ENCODE measurements at places on chromosomes 5 and 9. TPM values are rescaled to one million over a fixed set of nuclear protein-coding genes. Genes with fewer than 3 reads are reported as not detected.

Gene CARD6
- total RNA-seq: 6.0 TPM

Gene FANCG
- 11.9 TPM for total RNA-seq

DNA sequence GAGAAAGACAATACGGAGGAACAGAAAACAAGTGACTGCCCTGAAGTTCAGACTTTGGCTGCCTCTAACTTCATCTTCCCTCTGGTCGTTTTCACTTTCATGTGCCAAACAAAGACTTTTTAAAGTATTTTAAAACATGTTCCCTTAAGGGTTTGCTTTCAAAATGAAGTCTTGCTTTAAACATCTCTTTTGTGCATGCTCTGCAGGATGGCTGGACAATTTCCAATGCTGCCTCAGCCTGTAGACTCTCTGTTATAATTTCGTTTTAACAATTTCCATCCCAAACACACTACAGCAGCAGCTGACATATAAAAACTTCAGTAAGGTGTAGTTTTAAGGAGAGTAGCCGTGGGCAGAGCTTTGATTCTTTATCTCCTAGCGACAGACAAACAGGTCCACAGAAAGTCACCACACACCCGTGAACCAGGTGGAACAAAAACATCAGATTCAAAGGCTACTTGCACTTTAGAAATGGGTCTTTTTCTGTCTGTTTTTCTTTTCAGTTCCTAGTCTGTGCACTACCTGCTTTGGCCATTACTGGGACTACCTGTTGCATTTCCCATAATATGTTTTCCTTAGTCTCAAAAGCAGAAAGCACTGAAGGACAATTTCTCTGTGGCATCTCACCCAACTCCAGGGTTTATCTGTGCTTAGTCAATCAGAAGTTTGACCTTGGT lies 308.9 kb downstream of the DTWD2 start:
- DNase-seq: no peak
- no peaks in the 10 kb centered on the region for H3K4me1 ChIP-seq
- no peak overlapping the region for H3K4me3 ChIP-seq
- H3K27ac ChIP-seq: no peak overlapping the region
- H3K27me3 ChIP-seq: no peaks in the 10 kb centered on the region

DNA sequence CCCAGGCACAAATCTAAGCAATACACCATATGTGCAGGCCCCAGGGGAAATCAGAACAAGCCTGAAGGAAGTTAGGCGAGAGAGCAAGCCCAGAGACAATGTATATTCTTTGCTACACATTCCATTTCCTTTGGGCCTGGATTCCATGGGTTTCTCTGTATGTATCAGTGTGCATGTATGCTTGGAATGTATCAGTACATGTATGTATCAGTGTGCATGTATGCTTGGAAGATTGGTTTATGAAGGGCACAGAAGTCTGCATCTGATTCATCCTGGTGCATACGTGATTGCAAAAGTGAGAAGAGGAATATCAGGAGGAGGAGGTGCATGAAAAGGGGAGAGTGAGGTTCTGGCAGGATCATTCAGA lies 232.6 kb upstream of the ANKRD55 start:
- H3K27me3 ChIP-seq: no peaks in the 10 kb centered on the region
- H3K27ac ChIP-seq: no peak overlapping the region
- H3K4me3 ChIP-seq: no peak overlapping the region

DNA sequence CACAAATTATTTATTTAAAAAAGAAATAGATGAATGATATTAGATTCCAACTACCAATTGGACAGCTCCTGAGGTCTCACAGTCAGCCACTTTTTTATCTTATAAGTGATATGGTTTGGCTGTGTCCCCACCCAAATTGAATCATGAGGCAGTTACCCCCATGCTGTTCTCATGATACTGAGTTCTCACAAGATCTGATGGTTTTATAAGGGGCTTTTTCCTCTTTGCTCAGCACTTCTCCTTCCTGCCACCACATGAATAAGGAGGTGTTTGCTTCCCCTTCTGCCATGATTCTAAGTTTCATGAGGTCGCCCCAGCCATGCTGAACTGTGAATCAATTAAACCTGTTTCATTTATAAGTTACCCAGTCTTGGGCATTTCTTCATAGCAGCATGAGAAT lies 12.9 kb downstream of the NLN start:
- no peak overlapping the region for H3K4me3 ChIP-seq
- no peak for DNase-seq
- no peaks in the 10 kb centered on the region for H3K36me3 ChIP-seq
- H3K4me1 ChIP-seq: no peaks in the 10 kb centered on the region
- no peak overlapping the region for H3K27ac ChIP-seq

GRCh38 chr9:35605351-35606137 lies 482 bp downstream of the TESK1 start:
- peaks cover 8% of the 10 kb centered on the region for H3K4me1 ChIP-seq
- H3K4me3 ChIP-seq: peak overlapping the region; percentile 75
- no peaks in the 10 kb centered on the region for H3K36me3 ChIP-seq
- no peaks in the 10 kb centered on the region for H3K27me3 ChIP-seq
- peak overlapping the region; percentile 81 for H3K27ac ChIP-seq
- DNase-seq: no peak

Gene SET
- 291 TPM for total RNA-seq

Gene HSD17B3
- 0.67 TPM for total RNA-seq

DNA sequence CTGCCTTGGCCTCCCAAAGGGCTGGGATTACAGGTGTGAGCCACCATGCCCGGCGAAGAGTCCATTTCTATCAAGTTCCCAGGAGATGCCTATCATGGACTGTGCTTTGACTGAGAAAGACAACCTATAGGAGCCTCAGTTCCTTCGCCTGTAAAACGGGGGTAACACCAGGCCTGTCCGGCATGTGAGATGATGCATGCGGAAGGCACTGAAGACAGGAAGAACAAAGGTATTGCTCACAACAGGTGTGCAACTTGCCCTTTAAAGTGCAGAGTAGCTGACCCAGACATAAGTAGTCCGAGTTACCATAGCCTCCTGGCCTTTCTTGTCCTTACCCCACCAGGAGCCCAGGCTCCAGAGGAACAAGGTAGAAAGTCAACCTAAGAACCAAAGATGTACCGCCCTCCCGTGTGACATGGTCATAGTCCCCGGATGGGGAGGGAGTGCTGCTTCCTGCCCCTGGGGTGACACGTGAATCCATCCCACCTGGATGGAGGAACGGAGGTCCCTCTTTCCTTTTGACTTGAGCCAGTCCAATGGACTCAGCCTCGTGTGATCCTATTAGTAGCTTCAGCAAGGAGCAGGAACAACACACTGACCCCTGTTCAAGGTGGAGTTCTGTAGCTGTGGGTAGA lies 60.3 kb downstream of the HSPA4 start:
- no peak overlapping the region for H3K27ac ChIP-seq
- no peaks in the 10 kb centered on the region for H3K4me1 ChIP-seq
- H3K36me3 ChIP-seq: no peaks in the 10 kb centered on the region
- H3K27me3 ChIP-seq: no peaks in the 10 kb centered on the region
- H3K4me3 ChIP-seq: no peak overlapping the region
- no peak for DNase-seq

GRCh38 chr9:108980893-108981292 lies 32.4 kb downstream of the CTNNAL1 start:
- no peaks in the 10 kb centered on the region for H3K36me3 ChIP-seq
- H3K27me3 ChIP-seq: no peaks in the 10 kb centered on the region
- H3K27ac ChIP-seq: no peak overlapping the region
- no peaks in the 10 kb centered on the region for H3K4me1 ChIP-seq

Gene C9
- not detected for total RNA-seq

Gene TNFSF15
- total RNA-seq: 0.12 TPM
